Activated T-helper 17 cell treated with anti-CD3 and anti-CD28 coated beads, Interleukin-2, amount 50 U/mL, for 72 hours (primary cell): ENCODE measurements at places on chromosomes 3 and 15. TPM values are rescaled to one million over a fixed set of nuclear protein-coding genes. Genes with fewer than 3 reads are reported as not detected.

- no peak for ATAC-seq
Observed at GRCh38 chr3:144989807-144990206, 1018.2 kb downstream of the DIPK2A start.

- no peak for ATAC-seq
Observed at GRCh38 chr3:150996731-150997130, 24.2 kb upstream of the CLRN1 start.

GRCh38 chr3:36964331-36964730 lies 19.5 kb upstream of the TRANK1 start:
- ATAC-seq = no peak

- peak; percentile 20 for ATAC-seq
Observed at GRCh38 chr3:126913524-126913923, 69.4 kb upstream of the PLXNA1 start.

DNA sequence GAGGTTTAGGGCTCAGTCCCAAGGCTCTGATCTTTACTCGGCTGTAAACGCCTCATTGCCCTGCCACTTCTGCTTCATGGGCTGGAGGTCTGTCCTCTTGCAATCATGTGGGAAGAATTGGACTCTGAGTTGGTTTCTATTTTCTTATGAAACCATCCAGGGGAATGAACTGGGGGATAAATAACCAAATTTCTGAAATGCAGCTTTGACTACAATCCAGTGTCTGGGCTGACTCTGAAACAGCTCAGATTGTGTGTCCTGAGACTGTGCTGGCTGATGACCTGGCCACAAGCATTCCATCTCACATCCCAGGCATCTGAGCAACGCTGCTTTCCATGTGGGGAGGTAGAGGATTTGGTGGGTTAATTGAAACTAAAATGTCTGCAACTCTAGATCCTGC lies 71.0 kb upstream of the GALNT15 start:
- ATAC-seq = no peak

DNA sequence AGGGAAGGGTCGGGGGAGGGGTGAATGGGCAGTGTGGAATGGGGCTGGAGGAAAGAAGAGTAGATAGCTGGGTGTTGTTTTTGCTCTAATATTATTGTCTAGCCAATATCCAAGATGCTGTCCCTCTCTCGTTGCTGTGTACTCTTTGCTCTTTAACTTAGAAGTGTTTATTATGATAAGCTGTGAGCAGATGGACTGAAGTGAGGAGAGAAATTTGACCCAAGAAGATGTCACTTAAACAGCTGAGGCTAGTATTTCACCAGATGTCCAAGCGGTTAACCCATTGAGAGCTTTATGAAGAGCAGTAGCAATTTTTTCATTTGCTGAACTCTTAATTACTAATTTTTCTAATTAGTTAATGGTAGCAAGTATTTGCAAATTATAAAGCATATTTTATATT lies 212.2 kb upstream of the TP63 start:
- ATAC-seq = no peak

GRCh38 chr3:119413603-119414280 lies 49.7 kb downstream of the TMEM39A start:
- no peak for ATAC-seq

- no peak for ATAC-seq
Observed at GRCh38 chr3:137760341-137761098, 3.6 kb upstream of the SOX14 start.

DNA sequence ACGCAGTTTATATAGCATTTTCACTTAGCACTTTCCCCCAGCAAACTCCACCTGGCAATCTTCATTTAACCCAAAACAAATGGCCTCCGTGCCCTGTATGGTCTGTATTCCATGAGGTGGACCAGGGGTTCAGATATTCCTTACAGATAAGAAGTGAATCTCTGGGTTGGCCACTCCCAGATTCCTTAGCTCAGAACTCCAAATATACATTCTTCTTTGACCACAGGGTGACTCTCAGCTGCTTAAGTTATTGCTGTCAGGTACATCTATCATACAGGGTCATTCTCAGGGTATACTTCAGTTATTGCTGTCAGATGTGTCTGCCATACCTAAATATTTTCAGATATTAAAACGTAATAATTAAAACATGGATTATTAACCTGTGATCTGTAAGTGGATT lies 229.8 kb downstream of the TBL1XR1 start:
- no peak for ATAC-seq

DNA sequence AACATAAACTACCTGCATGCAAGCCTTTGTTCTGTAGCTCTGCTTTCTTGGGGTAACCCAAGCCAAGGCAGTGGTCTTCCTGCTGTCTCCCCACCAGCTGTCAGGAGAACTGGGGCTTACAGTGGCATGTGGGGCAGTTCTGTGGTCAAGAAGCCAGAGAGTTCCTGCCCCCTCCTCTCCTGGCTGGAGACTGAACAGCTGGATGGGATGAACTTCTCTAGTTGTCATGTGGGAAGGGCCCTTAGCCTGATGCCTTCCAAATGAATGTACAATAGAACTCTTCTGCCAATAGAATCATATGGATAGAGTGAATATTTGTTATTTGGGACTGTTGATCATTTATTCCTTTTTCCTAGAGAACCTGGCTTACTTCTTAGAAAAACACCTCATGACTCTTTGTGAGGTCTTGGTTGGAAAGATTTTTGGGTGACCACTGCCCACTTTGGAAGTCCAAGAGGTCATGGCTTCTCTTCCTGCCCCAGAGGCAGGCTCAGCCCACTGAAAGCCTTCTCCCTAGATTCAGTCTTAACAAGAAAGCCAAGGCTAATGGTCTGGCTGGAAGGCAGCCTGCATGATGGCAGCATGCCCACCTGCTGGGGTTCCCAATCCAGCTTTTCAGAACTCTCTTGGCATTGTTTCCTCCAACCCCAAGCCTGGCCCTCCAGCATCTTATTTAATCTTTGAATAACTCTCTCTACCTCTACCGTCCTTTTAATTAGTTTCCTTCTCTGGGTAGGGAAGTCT lies 462.9 kb upstream of the PROK2 start:
- ATAC-seq = no peak

DNA sequence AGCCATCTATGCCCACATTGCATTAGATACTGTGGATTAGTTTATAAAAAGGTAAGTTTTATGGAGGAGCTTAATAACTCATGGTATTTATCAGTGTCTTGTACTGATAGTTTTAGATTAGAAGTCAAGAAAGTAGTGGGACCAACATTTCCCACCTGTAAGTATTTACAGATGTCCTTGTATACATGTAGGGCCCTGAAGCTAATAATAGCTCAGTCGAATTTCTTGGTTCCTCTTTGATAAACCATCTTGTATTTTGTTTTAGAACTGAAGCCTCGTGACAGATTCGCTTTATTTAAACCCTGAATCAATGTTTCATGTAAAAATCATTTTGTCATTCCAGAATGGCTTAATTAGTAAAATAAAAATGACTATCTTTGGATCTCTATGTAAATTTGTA lies 73.4 kb downstream of the CRYBG3 start:
- ATAC-seq = no peak

- no peak for ATAC-seq
Observed at GRCh38 chr15:87416591-87417257, 839.8 kb downstream of the NTRK3 start.

DNA sequence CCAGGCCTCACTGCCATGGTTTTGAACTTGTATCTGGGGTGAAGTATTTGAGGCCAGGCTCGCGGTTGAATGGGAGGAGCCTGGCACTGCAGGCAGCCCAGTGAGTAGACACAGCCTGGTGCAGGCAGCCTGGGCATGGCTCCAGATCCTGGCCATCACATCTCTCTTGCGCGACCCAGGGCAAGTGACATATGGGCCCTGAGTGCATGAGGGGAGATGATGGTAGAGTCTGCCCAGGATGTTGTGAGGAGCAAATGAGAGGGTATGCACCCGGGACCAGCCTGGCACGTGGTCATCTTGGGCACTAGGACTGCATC lies 103.5 kb downstream of the TBC1D2B start:
- ATAC-seq = no peak

AP4E1 gene
- 15.6 TPM for total RNA-seq

EOMES gene
- total RNA-seq = 0.11 TPM

FOXL2NB gene
- total RNA-seq = not detected

CKMT1B gene
- total RNA-seq = not detected

PYGO1 gene
- not detected for total RNA-seq
